Stimulated activated CD8-positive, alpha-beta memory T cell treated with anti-CD3 and anti-CD28 coated beads, Interleukin-2, amount 100 ng/mL, for 1 hour (primary cell): ENCODE measurements at places on chromosomes 4 and X.

DNA sequence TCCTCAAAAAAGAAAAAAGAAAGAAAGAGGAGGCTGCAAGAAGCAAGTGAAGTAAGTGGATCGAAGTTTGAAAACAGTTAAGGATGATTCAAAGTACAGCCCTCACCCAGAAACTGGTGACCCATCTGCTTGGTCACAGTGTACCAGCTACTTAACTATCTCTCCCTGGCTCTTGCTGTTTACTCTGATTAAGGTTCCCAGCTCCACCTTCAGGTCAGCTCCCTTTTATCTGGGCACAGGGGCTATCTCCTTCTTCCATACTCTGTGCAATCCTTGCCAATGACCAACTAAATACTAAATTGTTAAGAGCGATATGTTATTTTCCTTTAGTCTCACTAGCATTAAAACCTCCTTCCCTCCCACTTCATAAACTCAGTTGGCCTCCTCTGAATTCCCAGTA, 81.5 kb upstream of the SMIM10 start:
- DNase-seq: no peak

- no peak for DNase-seq
These were observed 6.6 kb downstream of the FBXL5 start for GRCh38 chr4:15648600-15648999.

- DNase-seq: no peak
These were observed 20.3 kb downstream of the HS3ST1 start for GRCh38 chr4:11408233-11408967.

DNA sequence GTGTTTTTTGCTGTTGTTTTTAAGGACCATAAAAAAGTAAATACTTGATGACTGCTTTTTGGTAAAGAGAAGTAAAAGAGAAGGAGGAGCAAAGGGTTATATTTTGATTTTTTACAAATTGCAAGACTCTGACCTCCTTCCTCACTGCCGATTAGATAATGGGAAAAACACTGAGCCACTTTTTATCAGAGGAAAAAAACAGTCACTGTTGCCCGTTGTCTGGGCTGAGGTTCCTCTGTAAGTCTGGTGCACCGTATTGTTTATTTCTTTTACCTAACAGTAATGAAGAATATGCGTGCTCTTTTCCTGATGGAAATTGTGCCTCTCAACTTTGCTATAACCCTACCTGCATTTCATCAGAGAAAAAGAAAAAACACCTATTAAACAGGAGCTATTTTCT, 178.7 kb upstream of the EMCN start:
- DNase-seq: no peak

- DNase-seq: no peak
These were observed 300.8 kb downstream of the PCDH7 start for GRCh38 chr4:31021008-31021407.

DNA sequence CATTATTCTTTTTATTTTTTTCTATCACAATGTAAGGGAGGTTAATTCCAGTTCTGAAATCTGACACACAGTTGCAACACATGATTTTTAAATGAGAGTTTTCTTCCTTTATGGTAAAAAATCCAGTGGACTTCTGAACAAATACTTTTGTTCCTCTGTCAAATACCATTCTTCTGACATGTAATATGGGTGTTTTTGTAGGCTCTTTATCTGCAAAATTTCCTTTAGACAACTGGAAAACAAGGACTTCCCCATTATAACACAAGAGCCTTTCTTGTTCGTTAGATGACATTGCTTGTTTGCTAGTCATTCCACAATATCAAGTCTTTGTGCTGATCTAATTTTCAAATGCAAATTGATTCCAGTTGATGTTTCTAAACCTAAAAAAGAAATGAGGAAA, 7.7 kb downstream of the FANCB start:
- no peak for DNase-seq

DNA sequence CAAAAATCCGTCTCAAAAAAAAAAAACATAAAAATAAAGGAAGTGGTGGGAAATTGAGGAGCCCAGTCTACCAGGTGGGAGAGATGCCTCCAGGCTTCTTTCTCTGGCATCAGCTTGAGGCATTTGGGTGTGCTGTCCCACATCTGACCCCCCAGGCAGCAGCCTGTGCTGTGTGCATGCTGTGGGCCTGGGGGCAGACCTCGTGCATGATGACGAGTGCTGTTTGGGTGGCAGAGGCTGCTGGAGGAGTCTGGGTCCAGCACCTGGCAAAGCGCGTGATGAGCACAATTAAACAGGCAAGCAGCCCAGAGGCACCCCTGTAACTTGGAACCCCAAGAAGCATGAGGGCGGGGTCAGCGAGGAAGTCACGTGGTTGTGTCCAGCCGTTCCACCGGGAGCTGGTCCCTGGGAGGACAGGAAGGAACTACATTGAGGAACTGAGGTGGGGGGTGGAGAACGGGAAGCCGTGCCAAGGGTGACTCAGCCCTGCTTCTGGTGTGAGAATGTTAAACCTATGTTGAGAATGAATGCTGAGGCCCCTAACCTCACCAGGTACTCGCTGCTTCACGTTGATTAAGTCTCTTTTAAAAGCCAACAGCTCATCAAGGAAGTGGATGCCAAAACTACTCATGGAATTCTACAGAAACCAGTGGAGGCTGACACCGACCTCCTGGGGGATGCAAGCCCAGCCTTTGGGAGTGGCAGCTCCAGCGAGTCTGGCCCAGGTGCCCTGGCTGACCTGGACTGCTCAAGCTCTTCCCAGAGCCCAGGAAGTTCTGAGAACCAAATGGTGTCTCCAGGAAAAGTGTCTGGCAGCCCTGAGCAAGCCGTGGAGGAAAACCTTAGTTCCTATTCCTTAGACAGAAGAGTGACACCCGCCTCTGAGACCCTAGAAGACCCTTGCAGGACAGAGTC, 6.1 kb downstream of the TACC3 start:
- DNase-seq: no peak

GRCh38 chr4:137905930-137906329, 336.2 kb downstream of the SLC7A11 start:
- no peak for DNase-seq

DNA sequence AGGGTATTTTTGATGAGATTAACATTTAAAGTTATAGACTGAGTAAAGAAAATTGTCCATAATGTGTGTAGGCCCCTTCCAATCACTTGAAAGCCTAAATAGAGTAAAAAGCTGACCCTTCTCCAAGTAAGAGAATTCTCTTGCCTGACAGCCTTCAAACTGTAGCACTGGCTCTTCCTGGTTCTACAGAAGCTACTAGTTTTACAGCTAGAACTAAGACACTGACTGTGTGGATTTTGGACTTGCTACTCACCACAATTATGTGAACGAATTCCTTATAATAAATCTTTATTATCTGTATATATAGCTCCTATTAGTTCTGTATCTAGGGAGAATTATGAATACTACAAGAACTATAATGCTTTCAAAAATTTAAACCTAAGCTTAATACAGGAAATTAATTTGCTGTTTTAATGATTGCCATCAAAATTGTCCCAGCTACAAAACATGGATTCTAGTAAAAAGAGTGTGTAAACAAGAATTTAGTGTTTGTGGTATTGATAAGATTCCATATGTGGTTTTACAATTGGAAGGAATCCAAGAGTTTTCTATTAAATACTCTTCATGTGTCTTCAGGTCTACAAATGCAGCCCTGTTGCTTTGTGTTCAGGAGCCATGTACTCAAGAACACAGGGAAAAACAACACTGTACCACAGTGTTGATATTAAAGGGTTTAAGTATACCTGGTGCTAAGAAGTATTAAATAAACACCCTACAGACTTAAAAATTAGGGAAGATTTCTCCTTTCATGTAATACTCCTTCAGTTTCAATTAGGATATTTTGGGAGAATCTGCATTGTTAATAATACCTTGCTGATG, 366.5 kb downstream of the CXXC4 start:
- no peak for DNase-seq

- no peak for DNase-seq
These were observed 225.8 kb downstream of the DMD start for GRCh38 chrX:32985544-32985943.

DNA sequence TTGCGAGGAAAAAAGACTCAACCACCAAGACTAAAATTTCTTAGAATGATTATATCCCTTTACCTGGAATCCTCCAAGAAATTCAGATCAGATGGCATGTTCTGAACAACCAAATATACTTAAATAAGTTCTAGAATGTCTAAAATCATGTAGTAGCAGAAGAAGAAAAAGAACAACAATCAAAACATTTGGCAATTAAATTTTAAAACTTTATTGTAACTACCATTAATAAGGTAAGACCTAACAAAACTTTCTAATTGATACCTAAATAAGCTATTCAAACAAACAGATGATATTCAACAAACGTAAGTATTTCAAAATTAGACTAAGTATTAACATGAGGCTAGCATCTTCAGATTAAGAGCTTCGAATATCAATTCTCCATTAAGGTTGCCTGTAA, 4.3 kb downstream of the THOC2 start:
- DNase-seq: no peak

DNA sequence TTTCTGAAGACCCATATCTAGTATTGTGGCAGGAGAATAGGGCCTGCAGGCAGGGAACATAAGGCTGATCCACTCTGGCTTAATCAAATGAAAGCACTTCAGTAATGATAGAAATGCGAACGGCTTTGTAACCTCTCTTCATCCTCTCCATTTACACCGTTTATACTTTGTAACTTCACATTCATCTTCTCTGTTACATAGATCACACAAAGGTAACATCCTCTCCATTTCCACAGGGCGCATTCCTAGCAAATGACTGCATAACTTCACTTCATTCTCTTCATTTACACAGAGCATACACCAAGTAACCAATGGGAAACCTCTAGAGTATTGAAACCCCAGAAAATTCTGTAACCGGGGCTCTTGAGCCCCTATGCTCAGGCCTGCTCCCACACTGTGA, 65.5 kb upstream of the SLC34A2 start:
- DNase-seq: no peak

DNA sequence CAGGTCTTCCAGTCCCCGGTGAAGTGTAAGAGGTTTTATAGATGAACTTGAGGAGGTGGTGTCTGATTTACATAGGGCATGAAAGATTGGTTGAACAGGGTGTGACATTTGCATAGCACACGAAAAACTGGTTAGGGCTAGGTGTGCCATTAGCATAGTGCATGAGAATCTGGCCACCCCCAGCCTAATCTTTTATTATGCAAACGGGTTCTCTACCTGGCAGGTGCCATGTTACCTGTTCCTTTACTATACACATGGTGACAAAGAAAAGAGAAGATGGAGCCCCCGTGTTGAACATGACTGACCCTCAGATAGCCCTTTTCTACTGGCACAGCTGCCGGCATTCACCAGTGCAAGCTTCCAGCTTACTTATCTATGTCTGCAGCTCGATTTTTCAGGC, 71.0 kb downstream of the UCHL1 start:
- no peak for DNase-seq

DNA sequence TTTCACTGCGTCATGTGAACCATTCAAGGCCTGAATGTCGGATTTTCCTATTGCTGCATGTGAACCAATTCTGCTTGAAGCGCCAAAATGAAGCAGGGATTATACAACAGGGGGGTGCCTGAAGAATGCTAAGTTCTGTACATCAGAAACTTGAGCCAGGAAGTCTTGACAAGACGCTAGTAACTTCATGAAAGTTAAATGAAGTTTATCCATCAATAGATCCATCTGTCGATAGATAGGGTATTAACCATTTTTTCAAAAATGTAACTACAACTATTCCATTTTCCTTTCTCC, 590 bp upstream of the NAF1 start:
- DNase-seq: no peak

- DNase-seq: no peak
These were observed 450.1 kb upstream of the INTU start for GRCh38 chr4:127182687-127183086.

DNA sequence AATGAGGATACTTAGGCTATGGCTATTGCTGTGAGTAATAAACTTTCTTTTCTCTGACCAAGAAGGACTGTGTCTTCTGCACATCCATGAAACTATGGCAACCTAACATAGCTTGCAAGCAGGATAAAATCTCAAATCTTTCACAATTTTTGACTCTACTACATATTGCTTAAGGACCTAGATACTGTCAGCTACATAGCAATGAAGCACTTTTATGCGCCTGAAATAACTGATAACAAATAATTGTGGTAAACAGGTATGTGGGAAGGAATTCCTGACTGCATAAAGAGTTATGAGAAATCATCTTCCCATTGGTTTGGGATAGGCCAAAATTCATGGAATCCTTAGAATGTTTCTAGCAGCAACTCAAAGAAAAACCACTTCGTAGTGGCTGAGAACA, 41.2 kb upstream of the PDGFC start:
- DNase-seq: no peak

DNA sequence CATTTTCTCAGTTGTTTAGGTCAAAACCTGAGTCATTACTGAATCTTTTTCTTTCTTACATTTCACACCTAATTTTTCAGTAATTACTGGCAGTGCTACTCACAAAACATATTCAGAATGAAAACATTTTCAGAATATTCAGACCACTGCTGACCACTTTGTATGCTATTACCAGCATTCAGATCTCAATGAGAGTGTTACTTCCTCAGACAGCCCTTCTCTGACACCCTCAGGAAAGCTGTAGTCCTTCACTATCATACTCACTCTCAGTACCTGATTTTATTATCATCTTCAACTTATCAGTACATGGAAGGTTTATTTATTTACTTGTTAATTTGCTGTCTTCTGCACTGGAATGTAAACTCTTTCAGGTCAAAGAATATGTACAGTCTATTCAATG, 12.3 kb upstream of the ALB start:
- no peak for DNase-seq
